ENCODE measurements at places on chromosomes 13 and 19.

DNA sequence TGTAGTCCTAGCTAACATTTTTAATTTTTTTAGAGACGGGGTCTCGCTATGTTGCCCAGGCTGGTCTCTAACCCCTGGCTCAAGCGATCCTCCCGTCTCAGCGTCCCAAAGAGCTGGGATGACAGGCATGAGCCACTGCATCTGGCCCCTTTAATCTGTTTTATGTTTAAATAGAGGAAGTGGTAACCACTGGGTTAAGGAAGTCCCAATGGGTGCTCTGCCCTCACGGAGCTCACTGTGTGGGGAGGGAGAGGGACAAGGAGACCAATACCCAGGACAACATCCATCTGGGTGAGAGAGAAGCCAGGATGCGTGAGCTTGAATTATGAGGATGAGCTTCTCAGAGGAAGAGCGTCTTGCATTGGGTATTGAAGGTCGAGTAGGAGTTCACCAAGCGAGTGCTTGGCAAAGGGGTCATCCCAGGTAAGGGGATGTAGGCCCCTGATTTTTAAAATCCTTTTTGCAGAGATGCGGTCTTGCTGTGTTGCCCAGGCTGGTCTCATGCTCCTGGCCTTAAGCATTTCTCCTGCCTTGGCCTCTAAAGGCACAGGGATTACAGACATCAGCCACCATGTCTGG is 13.8 kb downstream of the YJU2 start:
- DNase-seq: no peak

DNA sequence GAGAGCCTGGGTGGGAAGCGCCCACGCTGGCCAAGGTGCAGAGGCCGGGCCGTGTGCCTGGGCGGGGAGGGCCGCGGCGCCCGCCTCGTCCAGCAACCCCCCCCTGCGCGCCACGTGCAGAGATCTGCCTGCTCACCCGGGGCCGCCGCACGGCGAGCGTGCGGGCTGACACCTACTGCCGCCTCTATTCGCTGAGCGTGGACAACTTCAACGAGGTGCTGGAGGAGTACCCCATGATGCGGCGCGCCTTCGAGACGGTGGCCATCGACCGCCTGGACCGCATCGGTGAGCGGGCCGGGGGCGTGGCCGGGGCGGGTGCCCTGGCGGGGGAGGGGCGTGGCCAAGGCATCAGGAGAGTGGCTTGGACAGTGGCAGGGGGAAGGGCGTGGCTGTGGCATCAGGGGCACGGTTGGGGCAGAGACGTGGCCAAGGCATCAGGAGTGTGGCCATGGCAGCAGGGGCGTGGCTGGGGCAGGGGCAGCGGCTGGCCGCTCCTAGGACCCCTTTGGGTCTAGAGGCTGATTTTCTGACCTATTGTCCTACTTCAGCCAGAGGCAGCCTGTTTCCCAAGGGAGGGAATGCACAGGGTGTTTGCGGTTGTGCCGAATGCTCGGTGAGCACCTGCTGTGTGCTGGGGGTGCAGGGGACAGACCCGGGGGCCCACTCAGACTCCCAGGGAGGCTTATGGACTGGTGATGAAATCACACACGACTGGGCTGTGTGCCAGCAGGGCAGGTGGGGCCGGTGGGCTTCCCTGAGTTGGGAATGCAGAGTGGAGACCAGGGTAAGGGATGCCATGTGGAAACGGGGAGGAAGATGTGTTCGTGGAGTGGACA is 19.4 kb downstream of the POLRMT start:
- DNase-seq: no peak

DNA sequence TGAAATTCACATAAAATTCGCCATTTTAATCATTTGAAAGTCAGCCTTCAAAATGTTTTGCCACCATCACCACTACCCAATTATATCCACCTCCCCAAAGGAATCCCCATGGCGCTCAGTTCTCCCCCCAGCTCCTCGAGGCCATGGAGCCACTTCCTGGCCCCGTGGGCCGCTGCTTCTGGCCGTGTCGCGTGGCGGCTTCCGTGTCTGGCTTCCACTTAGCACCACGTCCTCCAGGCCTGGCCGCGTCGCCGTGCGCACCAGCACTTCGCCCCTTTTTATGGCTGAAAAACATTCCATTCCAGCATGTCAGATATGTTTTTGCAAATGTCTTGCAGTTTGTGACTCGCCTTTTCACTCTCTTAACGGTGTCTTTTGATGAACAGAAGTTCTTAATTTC is 46.7 kb upstream of the DCUN1D2 start:
- DNase-seq: no peak

GRCh38 chr13:101594936-101595335 is 142.5 kb downstream of the ITGBL1 start:
- DNase-seq: no peak

- DNase-seq: no peak
Measured at GRCh38 chr13:76697288-76697687, 188.9 kb downstream of the KCTD12 start.

- peak; percentile 96 for DNase-seq
Measured at GRCh38 chr19:18280247-18281081, 958 bp downstream of the JUND start.

GRCh38 chr19:7540761-7541474 is 5.4 kb downstream of the PNPLA6 start:
- no peak for DNase-seq

GRCh38 chr13:70789751-70790150 is 681.5 kb upstream of the KLHL1 start:
- no peak for DNase-seq

DNA sequence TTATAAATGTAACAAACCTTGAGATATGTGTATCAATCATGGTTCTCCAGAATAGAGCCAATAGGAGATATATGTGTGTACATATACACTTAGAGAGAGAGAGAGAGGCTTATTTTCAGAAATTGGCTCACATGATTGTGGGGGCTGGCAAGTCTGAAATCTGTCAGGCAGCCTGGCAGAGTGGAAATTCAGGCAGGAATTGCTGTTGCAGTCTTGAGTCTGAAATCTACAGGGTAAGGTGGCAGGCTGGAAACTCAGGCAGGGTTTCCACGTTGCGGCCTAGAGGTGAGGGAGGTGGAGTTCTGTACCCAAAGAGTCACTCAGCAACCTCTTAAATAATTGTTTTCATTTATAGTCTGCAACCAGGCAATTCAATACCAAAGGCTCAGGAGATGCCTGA is 218.4 kb downstream of the B3GLCT start:
- no peak for DNase-seq

DNA sequence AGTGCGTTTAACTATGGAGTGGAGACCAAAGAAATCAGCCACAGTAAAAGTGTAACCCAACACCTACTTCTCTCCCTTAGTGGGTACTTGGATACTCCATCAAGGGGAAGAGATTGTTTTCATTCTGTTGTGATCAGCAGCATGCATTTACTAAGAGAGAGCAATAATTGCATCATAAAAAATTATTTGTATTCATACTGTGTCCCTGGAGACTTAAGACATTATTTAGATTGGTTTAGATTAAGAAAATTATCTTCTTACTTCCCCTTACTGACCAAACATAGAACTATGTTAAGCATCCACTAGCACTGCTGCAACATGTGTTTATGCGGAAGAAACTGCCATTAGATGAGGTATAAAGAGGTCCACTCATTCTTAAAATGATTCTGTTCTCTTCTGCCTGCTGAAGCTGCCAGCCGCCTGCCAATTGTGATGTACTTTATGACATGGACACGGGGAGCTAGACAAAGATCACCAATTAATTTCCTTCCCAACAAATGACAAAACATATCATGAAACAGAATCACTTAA is 738.5 kb downstream of the DIAPH3 start:
- DNase-seq: peak; percentile 41

DNA sequence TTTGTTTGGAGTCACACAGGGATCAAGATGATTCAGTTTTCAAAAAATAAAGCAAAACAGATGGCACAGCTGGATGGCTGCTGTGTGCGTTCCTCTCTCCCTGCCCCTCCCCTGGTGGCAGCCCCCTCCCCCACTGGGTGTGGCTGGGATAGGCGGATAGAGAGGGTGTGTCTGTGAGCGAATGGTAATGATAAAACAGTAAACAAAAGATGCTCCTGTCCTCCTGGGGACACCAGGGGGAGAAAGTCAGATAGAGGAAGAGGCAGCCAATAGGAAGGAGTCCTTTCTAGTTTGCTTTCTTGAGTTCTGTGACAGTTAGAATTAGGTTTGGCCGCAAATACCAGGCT is 6.5 kb downstream of the TMEM255B start:
- DNase-seq: peak; percentile 48

DNA sequence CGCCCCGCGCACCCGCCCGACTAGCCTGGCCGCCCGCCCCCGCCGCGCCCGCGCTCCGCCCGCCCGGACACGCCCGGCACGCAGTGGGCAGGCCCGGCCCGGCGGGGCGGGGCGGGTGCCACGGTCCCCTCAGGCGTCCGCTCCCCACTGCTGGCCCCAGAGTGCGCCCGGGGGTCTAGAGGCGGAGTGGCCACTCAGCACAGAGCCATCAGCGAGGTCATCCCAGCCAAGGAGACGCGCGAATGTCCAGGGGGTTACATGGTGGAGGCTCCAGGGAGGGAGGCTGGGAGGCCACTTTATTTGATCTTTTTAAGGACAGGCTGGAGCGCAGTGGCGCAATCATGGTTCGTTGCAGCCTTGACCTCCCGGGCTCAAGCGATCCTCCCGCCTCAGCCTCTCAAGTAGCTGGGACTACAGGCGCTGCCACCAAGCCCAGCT is 236 bp upstream of the TINCR start:
- DNase-seq: no peak

- DNase-seq: no peak
Measured at GRCh38 chr19:33428627-33429125, 55.2 kb downstream of the CEBPG start.

GRCh38 chr13:40433577-40433976 is 232.9 kb downstream of the FOXO1 start:
- no peak for DNase-seq

DNA sequence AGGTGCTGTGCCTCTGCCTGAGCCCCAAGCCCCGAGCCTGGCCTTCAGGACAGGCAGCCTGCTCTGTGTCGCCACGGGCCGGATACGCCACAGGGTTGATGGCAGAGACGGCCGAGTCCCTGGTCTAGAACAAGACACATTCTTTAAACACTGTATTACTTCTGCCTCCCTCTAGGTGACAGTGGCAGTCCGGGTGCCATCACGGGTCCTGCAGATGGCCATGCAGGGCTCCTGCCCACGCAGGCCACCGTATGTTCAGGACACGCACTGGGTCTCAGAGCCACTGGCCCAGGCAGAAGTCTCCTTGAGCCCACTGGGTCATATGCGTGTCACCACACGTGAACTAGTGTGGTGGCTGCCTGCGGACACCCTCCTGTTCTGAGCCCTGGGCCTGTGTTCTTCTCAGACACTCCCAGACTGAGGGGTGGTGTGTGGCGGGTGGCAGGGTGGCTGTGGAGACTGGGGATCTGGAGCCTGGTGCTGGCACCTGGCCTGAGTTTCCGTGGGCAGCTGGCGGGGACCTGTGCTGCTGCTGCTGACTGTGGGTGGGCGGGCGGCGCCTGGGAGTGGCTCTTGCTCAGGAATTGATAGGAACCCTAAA is 4.4 kb downstream of the PLEKHJ1 start:
- DNase-seq: peak; percentile 53

- peak; percentile 87 for DNase-seq
Measured at GRCh38 chr13:50989476-50989875, 79.9 kb downstream of the RNASEH2B start.

GRCh38 chr13:48511621-48512230 is 21.2 kb downstream of the RCBTB2 start:
- DNase-seq: peak; percentile 9

All from NCI-H69 (cell line).